Activated CD4-positive, CD25-positive, alpha-beta regulatory T cell treated with anti-CD3 and anti-CD28 coated beads, Interleukin-2, amount 50 U/mL, for 72 hours (primary cell): ENCODE measurements at places on chromosomes 1 and 21.
A peak's percentile ranks its signal among the peaks of the same experiment; 100 is the strongest.

DNA sequence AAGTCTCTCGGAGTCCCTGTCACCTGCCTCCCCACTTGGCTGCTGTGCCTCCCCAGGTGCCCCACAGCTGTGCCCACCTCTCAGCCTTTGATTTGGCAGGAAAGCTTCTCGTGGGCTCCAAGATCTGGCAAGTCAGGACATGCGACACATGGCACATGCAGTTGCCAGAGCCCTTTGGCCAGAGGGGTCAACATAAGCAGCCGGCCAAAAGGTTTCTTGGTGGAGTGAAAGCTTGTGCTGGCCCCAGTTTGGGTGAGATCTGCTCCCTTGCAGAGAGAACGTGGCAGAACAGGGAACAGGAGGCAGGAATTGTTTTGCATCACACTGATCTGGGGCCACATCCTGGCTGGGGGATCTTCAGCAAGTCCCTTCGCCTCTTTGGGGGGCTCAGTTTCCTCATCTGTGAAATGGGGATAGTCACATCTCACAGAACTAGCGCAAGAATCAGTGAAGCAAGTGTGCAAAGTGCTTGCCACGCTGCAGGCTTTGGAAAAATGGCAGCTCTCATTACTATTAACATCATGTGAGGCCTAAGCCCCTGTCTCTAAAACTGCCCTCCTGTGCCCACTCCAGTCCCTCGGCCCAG is 232.6 kb downstream of the TRABD2B start:
- no peak for DNase-seq

GRCh38 chr1:209456878-209457277 is 126.6 kb upstream of the CAMK1G start:
- DNase-seq = no peak

DNA sequence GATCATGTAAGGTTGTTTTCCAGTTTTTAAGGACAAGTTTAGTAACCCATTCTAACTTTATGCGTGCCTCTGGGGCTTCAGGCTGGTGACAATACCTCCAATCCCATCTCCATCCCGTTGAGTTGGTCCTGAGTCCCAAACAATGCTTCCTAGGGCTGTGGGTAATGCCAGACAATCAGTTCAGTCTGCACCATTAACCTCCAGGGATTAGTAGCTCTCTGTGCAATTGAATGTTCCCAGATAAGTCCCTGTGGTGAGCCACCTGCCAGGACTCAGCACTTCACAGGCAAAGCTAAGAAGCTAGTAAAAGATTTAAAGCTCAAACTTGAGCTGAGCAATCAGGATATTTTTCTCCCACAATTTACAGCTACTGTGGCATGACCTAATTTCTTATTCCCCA is 462.2 kb upstream of the PTBP2 start:
- DNase-seq = no peak

DNA sequence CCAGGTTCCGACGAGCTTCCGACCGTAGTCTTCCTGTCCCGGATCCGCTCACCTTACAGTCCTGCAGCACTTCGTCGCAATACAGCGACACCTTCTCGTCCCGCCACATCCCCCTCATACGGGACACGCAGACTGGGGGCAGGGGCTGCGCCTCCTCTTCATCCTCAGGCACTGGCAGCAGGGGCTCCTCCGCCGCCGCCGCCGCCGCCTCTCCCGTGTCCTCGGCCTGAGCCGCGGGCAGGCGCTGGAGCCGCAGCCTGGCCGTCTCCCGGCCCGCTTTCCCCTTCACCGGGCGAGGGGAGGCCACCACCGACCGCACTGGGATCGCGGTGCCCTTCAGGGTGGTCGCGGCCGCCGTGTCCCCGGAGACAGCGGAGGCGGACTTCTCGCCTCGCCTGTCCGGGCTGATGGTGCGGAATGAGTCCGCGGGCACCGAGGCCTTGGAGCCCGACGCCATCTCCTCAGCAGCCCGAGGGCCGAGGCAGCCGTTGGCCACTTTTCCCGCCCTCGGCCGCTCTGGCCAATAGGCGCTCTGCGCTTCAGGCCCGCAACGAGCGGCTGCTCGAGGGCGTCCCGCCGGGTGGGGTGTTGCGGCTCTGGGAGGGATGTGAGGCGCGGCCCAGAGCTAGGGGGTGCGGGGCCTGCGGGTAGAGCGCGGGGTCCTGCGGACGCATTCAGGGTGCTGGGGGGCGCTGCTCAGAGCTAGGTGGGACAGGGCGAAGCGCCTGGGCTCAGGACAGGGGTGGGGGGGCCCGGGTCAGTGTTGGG is at the start of gene SHCBP1L:
SHCBP1L (minus strand) TSS at position 490 of the 768 bp plus-strand sequence; CDS start at position 457, 33 bp downstream.
- no peak for DNase-seq

DNA sequence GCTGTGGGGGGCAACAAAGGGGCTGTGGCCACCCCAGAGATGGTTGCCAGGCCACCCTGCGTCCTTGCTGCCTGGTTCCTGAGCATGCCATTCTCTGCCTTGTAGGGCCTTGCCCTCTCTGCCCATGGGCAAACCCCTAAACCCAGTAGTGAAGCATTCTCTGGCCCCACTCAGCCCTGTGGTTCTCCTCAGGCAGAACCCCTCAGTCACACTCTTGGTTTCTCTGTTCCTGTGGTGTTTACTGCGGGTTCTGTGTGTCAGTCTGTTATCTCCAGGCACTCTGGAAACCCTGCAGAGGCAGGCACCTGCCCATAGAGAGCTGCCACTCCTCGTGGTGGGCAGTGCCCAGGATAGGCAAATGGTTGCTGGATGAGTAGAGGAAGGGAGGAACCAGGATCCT is 41.1 kb upstream of the IL19 start:
- DNase-seq = no peak

- no peak for DNase-seq
These were observed 20.2 kb downstream of the RCAN1 start for GRCh38 chr21:34594566-34595234.

DNA sequence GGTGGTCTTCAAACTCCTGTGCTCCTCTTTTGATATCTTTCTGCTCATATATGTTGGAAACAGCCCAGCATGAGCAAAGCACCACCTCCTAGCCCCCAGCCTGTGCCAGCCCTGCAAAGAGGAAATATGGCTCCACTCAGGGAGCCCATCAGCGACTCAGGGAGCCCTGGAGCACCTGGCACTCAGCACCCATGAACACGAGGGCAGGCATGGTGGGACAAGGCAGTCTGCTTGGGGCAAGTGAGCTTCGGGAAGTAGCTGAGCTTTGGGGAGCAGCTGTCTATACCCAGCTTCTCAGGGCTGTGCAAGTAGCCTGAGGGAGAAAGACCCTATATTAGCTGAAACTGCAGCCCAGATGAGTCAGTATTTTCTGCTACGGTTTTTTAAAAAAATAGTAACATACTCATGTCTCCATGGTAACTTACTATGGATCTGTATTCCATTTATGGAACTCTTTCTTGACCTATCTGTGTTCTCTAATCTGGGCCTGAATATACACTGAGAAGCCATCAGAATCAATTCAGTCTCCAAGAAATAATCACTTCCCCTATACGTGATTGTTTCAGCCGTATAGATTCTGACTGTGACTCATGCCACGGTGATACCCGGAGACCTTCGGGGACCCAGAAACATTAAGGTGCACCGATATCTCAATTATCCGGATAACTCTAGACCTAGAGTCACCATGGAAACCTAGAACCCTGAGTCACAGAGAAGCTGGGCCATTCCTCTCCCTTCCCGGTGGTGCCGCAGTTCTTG is 1.5 kb upstream of the ETS2 start:
- DNase-seq = no peak

- DNase-seq = no peak
These were observed 295.7 kb downstream of the CHRM3 start for GRCh38 chr1:239682046-239682445.

DNA sequence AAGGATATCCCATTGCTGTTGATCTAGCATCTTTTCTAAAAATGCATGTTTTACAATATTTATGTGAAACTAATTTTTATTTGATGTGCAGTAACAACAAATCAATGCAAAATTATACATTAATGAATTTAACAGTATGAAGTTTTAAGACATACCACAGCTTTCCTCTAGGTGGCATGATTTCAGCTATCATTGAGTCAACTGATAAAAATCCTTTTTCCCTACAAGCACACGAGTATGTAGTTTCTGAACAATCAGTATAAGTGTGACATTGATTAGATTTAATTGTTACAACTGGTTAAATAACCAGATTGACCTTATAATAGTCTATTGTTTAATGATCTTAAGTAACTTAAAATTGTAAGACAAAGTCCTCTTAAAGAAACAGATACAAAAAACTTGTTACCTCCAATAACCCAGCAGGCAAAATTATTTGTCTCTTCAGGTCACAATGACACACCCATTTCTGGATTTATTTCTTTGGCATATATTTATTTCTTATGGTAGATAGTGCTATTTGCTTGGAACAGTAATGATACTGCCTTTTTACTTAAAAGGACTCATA is 5.8 kb upstream of the TGFB2 start:
- DNase-seq = no peak

- no peak for DNase-seq
These were observed 14.9 kb downstream of the AK2 start for GRCh38 chr1:33021567-33022431.

DNA sequence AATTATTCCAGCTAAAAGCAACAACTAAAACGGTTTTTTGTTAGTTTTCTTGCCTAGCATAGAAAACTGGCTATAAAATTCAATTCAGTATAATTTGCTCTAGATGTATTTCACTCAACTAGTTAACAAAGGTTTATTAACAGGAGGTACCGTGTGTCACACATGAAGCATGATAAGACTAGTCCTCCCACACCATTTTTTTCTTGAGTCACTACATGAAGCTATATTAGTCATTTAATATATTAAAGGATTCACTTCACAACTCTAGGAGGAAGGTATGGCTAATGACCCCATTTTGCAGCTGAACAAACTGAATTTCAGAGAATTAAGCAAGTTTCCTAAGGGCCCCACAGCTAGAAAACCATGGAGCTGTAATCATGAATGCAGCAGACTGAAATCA is 307.8 kb upstream of the USP25 start:
- DNase-seq = no peak

GRCh38 chr1:63603810-63604209 is 10.6 kb downstream of the PGM1 start:
- DNase-seq = no peak

DNA sequence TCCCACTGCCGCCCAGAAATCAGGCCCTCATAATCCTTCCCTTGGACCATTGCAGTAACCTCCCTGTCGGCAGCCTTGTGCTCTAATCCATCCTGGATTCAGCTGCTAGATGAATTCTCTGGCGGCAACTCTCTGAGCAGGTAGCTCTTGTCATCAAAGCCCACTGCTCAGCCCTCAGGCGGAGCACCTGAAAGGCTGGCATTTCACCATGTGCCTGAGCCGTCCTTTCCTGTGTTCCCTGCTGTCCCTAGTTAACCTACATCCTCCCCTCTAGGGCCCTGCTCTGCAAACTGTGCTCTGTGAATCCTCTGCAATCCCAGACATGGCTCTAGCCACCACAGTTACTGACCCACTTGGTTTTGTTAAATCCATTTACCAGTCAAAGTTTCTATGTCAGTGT is 118.0 kb downstream of the KAZN start:
- DNase-seq = no peak

- no peak for DNase-seq
These were observed 10.0 kb downstream of the MAEL start for GRCh38 chr1:166999075-166999474.

DNA sequence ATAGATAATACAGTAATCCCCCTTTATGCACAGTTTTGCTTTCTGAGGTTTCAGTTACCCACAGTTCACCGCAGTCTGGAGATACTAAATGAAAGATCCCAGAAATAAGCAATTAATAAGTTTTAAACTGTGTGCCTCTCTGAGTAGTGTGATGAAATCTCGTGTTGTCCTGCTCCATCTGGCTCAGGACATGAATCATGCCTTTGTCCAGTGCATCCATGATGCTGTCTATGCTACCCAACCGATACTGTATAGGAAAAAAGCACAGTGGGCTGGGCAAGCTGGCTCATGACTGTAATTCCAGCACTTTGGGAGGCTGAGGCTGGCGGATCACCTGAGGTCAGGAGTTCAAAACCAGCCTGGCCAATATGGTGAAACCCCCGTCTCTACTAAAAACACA is 85.0 kb upstream of the SLC2A1 start:
- no peak for DNase-seq

GRCh38 chr1:90768826-90769225 is 51.7 kb upstream of the BARHL2 start:
- no peak for DNase-seq

- no peak for DNase-seq
These were observed 3.7 kb upstream of the KIAA1614 start for GRCh38 chr1:180909005-180909414.

- no peak for DNase-seq
These were observed 8.4 kb downstream of the RIMS3 start for GRCh38 chr1:40657046-40657445.

GRCh38 chr1:224205438-224205840 is 22.4 kb downstream of the DEGS1 start:
- no peak for DNase-seq

GRCh38 chr21:16563795-16564194 is 834.0 kb downstream of the USP25 start:
- DNase-seq = no peak

DNA sequence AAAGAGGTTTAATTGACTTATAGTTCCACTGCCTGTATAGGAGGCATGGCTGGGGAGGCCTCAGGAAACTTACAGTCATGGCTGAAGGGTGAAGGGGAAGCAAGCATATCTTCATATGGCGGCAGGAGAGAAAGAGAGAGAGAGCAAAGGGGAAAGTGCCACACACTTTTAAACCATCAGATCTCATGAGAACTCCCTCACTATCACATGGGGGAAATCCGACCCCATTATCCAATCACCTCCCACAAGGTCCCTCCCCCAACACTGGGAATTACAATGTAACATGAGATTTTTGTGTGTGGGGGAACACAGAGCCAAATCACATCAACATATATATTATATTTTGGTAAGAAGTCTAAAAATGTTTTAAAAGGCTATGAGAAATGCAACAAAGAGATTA is 27.2 kb downstream of the FABP3 start:
- no peak for DNase-seq

- DNase-seq = no peak
These were observed 103.2 kb downstream of the SGIP1 start for GRCh38 chr1:66637146-66637545.

- DNase-seq = no peak
These were observed 308.1 kb downstream of the GPATCH2 start for GRCh38 chr1:217322834-217323233.

- no peak for DNase-seq
These were observed 32.8 kb upstream of the COX20 start for GRCh38 chr1:244802556-244803239.

DNA sequence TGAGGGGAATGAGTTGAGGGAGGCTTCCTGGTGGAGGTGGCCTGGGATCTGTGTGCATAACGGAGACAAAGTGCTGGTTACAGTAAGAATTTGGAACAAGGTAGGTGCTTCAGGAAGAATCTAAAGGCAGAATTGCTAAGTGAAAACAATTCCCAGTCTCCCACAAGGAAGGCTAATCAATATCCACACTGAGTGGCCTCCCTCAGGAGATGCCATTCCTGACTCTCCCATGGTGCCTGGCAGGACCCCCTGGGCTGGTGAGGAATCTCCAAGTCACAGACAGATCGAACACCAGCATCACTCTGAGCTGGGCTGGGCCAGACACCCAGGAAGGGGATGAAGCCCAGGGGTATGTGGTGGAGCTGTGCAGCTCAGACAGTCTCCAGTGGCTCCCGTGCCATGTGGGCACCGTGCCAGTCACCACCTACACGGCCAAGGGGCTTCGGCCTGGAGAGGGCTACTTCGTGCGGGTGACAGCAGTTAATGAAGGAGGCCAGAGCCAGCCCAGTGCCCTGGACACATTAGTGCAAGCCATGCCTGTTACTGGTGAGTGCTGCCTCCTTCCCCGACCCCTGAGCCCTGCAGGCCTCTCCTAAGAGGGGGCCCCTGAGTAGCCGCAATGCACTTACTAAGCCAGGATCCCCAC is 30.7 kb downstream of the IGFN1 start:
- DNase-seq = peak; percentile 25

- DNase-seq = no peak
These were observed 12.9 kb upstream of the NES start for GRCh38 chr1:156689953-156690674.

- no peak for DNase-seq
These were observed 14.4 kb downstream of the FRRS1 start for GRCh38 chr1:99751877-99752504.
